ENCODE measurements at places on chromosomes 5 and 9.

GRCh38 chr5:157352756-157353340 is 86.9 kb downstream of the CYFIP2 start:
- DNase-seq: no peak

DNA sequence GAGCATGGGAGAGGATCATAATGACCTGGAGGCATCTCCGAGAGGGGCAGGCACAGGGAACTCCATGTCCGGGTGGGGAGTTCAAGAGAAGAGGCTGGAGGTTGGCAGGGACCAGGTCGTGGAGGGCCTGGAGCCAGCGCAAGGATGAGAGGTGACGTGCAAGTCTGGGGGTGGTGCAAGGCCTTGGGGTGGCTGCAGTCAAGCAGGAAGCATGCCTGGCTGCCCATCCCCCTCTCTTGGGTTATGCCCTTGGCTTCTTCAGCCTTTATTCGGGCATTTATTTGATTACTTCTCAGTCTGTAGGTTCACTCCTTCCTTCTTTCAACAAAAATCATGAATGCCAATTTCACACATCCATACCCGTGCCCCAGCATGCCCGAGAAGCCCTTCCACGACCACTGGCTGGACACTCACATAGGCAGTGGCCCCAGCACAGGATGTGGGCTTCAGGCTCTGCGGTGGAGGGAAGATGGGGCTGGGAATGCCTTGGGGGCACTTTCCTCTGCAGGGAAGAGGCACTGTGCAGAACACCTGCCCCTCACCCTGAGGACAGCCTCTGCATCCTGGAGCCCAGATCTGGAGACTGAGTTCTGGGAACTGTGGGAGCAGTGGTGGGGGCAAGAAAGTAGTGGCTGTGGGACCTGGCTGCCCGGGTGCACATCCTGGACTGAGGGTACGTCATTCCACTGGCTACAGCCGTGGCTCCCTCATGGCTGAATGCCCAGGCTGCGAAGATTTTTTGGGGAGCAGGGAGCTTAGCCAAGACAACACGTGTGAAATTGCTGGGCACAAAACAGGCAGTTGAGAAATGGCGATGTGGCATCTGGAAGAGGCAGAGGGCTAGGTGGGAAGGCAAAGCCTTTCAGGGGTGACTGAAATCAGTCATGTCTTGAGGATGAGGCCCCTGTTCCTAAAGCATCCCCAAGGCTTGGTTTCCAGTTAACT is 38.6 kb downstream of the CRB2 start:
- DNase-seq: no peak

DNA sequence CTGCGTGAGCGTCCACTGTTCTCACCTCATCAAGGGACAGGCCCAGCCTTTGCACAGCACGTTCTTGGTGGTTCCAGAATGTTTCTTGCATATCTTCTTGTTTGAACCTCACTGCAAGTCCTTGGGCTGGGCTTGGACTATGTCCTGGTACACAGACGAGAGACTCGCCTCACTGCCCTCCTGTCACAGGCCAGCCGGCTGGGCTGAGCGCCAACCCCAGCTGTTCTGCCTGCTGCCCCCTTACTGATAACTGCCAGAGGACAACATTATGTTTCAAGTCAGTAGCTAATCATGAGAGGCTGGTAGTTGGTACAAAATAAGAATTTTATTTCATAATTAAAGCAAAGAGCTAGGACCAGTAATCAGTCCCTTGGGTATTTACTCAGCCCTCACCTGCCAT is 52.8 kb upstream of the LRRTM2 start:
- no peak for DNase-seq

GRCh38 chr5:100270023-100270771 is 265.0 kb upstream of the FAM174A start:
- DNase-seq: no peak

DNA sequence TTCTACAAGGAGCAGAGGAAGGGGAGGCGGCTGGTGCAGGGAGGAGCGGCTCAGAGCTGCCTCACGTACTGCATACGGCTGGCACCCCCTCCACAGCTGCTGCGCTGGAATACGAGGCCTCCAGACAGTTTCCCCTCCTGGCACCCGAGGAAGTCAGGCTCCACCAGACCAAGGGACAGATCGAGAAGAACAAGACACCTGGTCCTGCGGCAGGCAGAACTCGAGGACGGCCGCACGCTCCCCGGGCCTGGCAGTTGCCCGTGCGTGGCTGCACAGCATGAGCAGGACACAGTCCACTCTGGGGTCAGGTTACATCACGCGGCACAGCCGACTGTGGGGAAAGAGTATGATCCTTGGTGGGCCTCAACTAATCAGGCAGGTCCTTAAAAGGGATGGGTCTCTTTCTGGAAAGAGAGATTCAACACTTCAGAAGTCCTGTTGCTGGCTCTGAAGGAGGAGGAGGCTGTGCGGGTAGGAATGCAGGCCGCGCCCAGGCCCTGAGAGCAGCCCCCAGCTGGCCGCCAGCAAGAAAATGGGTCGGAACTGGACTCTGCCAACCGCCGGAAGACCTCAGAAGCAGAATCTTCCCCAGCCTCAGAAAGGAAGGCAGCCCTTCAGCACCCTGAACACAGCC is 11.6 kb downstream of the UBAC1 start:
- DNase-seq: no peak

GRCh38 chr9:16484744-16485143 is 385.7 kb downstream of the BNC2 start:
- DNase-seq: no peak

DNA sequence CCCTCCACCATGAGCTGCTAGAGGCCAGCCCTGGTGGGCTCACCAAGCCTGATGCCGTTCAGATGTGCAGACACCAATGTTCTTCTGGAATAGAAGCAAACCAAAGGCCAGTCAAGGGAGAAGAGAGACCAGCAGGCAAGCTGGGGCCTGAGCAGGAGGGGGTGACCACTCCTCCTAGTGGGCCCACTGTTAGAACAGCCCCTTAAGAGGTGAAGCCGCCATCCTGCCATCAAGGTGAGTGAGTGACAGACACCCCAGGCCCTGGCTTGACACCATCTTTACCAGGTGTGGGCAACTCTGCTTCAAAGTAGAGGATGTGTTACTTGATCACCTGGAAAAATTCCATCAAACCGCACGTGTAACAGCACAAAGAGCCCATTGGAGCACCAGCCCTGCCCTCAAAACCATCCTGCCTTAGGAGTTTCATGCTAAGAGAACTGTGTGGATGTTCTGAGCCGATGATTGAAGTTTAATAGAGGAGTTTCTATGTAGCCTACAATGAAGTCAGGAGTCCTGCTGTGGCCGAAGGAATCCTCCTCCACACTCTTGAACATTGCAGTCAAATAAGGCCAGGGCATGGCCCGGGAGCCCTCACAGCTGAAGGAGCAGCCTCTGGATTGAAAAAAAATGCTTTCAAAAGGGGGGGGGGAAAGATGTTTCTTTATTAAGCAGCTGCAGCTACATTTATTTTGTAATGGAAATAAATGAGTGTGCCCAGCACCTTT is 20.8 kb downstream of the AMBP start:
- no peak for DNase-seq

DNA sequence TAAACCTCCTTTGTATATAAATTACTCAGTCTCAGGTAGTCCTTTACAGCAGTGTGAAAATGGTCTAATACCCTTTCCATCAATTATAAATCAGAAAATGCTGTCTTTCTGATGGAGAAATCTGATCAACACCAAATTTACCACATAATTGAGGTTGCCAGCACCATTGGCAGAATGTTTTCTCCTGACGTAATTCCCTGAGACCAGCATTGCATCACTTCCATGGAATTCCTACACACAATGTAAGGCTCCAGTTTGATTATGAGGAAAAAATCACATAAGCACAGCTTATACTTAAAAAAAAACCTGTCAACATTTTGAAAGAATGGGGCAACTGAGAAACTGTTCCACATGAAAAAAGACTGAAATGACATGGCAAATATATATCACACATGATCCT is 618.7 kb upstream of the CDH6 start:
- no peak for DNase-seq

GRCh38 chr5:57348376-57349140 is 134.1 kb downstream of the ACTBL2 start:
- no peak for DNase-seq

DNA sequence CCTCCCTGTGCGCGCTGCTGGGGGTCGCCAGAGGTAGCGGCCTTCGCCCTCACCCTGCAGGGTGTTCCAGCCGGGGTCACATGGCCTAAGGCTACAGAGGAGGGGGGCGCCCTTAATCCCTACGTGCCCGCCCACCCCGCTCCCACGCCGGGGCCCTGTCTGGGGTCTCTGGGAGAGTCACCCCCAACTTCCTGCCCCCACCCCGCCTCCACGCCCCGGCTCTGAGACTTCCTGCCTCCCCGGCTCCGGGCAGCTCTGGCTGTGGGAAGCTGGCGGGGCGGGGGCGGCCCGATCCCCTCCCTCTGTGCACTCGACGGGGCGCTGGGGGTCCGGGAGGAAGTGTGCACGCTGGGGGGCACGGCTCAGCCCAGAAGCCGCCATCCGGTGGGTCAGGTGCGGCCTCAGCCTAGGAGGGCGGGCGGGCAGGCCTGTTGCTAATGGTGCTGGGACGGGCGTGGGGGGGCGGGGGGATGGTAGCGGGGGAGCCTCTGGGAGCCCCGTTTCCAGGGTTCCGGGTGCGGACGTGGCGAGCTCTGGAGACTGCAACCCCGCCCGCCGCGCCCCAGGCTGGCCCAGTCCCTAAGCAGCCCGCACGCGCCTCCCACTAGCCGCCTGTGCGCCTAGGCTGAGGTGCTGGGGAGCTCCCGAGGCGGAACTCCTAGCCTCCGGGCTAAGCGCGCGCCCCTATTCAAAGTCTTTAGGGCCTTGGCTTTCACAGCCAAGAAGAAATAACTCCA is 61.6 kb downstream of the CXXC5 start:
- DNase-seq: peak; percentile 14

- no peak for DNase-seq
These were observed 33.5 kb upstream of the F2R start for GRCh38 chr5:76682387-76682786.

- DNase-seq: no peak
These were observed 142.4 kb upstream of the ERCC6L2 start for GRCh38 chr9:95732802-95733688.

DNA sequence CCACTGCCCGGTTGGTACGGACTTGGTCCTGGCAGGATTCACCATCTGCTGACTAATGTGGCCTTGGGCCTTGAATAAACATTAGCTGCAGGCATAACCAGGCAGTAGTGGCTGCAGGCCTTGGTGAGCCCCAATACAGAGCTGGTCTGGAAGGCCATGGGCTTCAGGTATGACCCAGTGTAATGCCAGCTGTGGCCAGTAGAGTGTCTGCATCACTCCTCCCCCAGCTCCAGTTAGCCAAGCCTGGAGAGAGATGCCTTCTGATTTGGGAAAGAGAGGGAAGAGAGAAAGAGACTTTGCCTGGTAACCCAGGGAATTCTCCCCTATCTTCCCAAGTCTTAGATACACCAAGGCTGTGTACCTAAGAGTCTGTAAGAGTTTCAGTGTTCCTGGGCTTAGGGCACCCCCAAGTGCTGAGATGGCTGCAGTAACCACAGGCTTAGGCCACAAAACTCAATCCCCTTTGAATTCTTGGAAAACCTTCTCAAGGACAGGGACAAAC is 5.6 kb upstream of the C5 start:
- DNase-seq: no peak

DNA sequence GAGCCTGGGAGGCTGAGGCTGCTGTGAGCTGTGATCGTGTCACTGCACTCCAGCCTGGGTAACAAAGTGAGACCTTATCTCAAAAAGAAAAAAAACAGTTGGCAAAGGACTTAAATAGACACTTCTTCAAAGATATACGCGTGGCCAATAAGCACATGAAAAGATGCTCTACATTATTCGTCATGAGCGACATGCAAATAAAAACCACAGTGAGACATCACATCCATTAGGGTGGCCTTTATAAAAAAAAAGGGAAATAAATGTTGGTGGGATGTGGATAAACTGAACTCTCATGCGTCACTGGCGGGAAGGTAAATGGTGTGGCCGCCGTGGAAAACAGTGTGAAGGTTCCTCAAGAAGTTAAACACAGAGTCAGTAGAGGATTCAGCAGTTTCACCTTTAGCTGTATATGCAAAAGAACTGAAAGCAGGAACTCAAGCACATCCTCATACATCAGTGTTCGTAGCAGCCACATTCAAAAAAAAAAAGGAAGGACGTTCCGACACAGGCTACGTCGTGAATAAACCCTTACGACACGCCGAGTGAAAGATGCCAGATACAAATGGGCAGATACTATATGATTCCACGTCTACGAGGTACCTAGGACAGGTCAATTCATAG is 24.5 kb upstream of the NRARP start:
- DNase-seq: no peak

DNA sequence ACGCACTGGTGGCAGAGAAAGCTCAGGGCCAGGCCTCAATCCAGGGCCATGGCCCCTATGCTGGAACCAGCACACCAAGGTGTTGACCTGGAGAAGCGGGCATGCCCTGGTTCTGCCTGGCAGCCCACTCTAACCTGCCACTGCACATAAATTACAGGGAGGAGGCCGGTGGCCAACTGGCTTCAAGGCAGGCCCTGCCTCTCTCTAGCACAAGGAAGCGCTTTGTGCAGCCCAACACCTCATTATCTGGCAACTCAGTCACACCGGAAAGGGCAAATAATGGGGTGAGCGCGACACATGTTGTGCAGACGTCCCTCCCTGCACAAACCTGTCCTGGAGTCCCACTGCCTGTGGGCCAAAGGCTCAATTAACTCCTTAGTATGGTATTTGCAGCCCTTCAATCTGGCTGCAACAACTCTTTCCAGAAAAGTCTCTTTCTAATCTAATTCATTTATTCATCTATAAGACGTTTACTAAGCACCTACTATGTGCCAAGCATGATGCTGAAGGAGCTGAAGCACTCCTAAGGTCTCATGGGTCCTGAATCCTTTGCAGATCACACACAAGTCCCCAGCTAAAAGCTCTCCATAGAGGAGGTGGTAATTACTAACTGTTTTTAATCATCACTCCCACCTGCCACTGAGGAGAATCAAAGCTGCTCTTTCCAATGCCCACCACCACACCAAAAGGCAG is 24.9 kb downstream of the SHB start:
- DNase-seq: no peak

DNA sequence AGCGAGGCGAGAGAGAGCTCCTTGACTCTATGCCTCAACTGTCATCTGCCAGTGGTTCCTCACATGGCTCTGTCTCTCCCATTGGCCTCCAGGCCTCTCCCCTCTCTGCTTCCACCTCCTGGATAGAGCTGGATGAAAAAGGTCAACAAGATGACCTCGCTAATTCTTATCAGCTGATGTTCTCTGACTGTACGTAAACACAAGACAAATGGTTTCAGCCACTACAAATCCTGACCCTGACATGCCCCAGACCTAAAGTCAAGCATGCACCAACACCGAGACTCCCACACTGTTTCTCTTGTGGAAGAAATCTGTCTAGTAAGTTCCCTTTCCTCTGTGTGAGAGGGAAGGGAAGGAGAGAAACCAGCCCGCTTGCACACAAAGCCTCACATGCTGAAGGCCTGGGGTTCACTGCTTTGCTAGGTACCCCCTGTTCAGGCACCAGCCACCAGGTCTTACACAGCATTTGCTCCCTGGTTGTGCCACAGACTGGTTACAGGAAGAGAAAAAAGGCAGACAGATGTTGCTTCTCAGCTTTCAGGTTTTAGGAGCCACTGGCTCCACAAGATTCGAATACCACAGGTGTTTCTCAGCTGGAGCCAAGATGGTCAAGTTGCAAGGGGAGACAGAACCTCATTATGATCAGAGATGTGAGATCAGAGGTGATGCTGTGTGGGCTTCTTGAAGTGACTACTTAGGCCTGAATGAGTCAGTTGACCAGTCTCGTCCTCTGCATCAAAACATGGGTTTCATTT is 592.5 kb downstream of the CCDC171 start:
- no peak for DNase-seq

- DNase-seq: no peak
These were observed 41.6 kb downstream of the RAB14 start for GRCh38 chr9:121160025-121160424.

Measured in activated naive CD4-positive, alpha-beta T cell (primary cell).